CD4-positive, alpha-beta memory T cell (primary cell): ENCODE measurements at places on chromosomes 11 and 22. TPM values are rescaled to one million over a fixed set of nuclear protein-coding genes. Genes with fewer than 3 reads are reported as not detected.

- no peak for DNase-seq
These were observed 30.0 kb downstream of the MAPK1 start for GRCh38 chr22:21837248-21837979.

DNA sequence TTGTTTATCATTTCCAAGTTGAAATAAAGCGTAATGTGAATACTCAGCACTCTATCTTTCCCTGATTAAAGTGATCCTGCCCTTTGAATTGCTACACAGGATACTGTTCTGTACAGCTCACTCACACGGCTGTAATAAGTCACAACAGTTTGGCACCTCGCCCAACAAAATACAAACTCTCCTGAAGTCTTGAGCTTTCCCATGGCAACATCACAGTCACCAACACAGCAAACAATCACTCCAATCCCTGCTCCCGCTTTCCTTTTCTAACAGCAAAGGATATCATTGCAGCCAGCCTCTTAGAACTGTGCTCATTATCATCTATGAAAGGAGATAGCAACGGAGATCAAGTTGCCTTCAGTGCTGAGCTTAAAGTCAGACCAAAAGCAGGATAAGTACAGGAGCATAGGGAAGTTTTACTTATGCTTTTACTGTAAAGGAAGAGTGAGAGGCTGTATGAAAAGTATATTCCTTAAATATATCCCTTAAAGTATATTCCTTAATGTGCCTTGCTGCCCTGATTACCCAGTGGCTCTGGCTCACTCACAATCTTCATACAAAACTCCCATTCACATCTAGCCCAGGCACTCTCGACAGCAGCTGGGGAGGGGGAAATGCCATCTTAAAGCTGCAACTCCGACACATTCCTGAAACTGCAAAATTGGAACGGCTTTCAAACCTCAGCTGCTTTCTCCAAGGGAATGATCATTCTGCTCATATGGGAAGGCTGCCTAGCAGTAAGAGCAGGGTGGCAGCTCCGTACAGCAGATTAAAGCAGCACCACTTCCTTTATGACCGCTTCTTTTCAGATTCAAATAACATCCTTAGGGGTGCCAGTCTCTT, 35.8 kb downstream of the MAML2 start:
- no peak for DNase-seq

- DNase-seq, result no peak
These were observed 3.6 kb downstream of the SSH3 start for GRCh38 chr11:67306769-67307544.

- DNase-seq, result no peak
These were observed 9.8 kb downstream of the CHRDL2 start for GRCh38 chr11:74721479-74721835.

- no peak for DNase-seq
These were observed 89.8 kb downstream of the PIWIL4 start for GRCh38 chr11:94656968-94657367.

DNA sequence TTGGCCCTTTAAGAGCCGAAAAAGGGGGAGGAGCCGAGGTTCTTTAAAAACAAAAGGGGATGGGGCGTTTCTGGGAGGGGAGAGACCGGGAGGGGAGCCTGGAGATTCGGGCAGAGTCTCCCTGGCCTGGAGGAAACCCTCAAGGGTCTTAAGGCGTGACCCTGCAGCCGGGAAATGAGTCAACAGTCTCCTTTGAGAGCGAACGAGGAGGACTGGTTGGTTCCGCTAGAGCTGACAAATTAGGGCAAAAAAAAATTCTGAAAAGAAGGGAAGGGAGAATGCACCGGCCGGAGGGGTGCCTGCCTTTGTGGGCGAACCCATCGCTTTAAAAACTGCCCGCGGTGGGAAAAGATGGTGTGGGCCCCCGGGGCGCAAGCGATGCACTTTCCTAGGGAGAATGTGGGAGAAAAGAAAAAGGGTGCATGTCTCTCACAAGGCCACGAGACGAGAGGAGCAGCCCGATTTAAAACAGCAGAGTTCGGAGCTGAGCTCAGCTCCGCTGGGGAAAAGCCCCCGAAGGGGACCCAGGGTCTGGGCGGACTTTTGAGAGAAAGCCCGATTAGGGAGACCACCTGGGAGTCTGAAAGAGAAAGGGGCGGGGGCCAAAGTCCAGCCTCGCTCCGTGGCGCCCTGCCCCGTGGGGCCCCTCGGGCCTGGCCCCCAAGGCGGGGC, 874 bp downstream of the ZFTA start:
- peak; percentile 34 for DNase-seq

- no peak for DNase-seq
These were observed 29.6 kb downstream of the PRDM10 start for GRCh38 chr11:129973068-129973467.

DNA sequence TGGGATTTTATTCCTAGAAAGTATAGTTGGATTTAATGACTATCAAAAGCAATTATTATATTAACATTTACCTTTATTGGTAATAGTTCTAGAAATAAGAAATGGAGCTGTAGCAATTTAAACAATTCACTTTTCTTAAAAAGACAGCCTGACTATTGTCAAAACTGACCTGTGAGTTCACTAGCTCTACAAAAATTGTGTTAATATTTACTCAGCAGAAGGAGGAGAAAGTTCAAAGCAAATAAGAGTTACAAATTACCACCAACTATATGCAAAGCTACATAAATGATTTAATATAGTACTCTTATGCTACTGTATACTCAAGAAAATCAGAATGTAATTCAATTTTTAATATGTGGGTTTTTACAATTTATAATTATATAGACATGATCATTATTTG, 310.0 kb downstream of the DCDC1 start:
- no peak for DNase-seq

GRCh38 chr22:22429369-22430108, 79.0 kb downstream of the ZNF280B start:
- DNase-seq, result no peak

The WBP2NL gene
- 5.4 TPM for total RNA-seq

The OR8G1 gene
- not detected for total RNA-seq
